ENCODE measurements at places on chromosomes 3 and 15.

GRCh38 chr15:84606653-84607120 is 5.9 kb downstream of the ZSCAN2 start:
- DNase-seq = no peak

DNA sequence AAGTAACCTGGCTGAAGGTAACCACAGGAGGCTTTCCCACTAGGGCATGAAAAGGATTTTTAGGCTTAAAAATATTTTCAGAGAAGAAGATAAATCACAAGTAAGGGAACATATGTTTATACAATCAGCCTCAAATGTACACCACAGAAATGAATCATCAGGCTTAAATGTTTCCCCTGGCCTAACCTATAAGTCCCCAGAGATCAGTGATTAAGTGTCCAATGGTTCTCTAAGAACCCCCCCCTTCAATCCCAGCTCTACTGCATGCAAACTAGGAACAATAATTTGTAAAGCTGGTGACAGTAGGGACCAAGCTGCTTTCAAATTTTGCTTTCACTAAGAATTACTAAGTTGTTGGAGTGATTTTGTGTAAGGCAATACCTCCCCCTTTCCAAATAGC is 431.6 kb upstream of the LMCD1 start:
- peak; percentile 30 for DNase-seq

GRCh38 chr3:98323425-98323824 is 30.2 kb upstream of the OR5K4 start:
- no peak for DNase-seq

DNA sequence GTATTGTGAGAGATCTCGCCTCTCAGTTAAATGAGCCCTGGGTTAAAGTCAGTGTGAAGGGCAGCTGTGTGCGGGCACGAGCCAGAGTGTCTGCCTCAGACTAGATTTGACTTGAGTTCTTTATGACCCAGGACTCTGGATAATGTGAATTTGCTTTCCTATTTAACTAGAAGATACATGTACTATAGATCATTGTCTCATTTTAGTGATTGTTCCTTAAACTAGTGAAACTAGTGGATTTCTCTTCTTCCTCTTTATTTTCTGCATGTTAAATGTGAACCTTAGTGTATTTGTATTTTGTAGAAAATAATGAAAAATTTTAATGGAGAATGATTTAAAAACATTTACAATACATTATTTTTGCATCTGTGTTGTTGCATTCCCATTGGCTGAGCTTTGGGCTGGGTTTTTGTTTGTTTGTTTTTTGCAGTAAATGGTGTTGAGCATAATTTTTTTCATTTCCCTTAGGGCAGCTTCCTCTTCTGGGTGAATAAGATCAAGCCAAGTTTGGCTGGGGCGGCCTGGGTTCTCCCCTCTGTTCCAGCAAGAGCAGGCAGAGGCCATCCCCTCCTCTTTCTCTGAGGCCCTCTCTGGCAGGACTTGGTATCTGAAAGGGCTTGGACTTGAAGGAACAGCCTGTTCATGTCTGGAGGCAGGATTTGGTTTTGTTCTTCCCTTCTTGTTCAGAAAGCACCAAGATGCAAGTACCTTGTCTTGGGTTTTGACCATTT is 15.0 kb downstream of the GCSAM start:
- DNase-seq = no peak

DNA sequence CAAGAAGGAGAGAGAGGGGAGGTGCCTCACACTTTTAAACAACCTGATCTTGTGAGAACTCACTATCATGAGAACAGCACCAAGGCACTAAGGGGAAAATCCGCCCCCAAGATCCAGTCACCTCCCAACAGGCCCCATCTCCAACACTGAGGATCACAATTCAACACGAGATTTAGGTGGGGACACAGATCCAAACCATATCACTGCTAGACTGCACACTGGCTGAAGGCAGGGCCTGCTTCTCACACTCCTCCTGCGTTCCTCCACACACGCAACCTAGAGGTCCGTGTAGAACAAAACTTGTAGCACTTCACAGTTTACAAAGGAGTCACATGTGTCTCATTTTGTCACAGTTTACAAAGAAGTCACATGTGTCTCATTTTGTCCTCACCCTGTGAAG is 97.8 kb downstream of the DAPK2 start:
- DNase-seq = no peak

DNA sequence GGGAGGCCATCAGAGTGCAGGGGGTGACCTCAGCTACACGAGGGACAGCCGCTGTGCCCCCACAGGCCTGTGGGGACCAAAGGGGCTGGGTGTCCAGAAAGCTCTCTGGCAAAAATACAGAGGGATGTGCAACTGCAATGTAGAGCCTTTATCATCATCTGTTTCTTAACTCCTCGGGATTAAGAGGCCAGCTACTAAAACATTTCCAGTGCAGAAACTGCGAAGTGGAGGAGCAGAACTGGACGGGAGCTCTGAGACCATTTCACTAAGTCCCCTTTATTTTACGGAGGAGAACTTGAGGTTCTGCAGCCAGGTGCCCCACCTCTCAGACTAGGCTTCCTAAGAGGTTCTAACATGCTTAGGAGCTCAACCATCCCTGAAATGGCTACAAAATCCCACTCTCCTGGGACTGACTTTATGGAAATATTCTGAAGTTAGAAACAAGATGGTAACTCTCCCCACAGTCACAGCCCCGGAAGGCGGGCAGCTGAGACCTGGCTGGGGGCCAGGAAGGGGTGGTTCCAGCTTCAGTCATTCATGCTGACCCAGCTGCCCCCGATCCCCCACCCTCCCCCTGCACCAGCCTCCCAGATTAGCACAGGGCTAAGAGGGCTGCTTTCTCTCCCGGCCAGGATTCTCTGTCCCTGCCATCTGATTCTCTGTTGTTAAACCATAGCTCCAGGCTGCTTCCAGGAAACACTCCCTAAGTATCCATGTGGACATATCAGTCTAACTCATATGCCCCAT is 40.3 kb downstream of the UMPS start:
- DNase-seq = no peak

DNA sequence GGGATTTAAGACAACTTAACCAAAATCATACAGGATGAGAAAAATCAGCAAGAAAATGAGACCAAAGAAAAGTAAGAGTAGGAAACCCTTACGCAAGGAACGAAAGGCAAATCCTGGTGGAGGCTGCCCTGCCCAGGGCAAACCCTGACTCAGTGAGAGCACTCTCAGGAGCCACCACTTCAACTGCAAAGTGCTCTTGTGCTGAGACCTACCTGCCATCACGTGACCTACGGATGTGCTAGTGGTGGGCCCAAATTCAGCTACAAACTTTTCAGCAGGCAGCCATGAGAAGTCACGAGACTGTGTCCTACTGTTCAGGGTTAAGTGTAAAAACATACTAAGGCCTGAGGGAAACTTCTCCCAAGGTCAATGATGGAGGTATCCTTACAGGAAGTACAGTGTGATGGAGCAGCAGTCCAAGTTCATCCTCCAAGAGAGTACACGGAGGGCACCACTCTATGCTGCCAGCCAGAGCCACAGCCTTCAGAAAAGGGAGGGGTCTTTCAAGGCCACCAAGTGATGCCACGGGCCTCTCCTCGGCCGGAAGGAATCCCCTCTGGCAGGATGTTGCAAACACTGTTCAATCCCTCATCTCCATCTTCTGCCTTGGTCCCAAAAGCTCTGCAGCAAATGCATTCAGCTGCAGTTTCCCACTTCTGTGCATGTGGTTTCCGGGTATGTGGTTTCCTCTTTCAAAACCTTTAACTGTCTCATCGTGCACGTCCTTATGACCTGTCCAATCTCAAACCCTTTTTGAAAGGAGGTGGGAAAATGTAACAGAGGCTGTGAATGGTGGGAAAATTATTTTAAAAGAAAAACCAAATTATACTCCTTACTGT is 9.5 kb downstream of the CHSY1 start:
- no peak for DNase-seq

DNA sequence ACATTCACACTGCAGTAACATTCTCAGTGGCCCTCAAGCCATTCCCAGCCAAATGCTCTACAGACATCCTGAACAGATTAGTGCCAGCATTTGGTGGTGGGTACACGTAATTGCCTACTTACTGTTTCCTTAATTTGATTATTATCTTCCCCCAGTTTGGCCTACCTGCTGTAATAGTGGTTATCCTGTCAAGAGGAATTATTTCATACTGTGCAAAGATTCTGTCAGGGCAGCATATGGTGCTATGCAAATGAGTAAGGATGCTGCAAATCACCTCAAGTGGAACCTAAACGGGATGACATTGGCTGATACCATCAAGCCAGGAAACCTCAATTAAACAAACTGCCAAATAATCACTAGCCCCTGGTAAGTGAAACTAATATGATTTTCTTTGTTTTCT is 88.7 kb downstream of the SEMA6D start:
- no peak for DNase-seq

DNA sequence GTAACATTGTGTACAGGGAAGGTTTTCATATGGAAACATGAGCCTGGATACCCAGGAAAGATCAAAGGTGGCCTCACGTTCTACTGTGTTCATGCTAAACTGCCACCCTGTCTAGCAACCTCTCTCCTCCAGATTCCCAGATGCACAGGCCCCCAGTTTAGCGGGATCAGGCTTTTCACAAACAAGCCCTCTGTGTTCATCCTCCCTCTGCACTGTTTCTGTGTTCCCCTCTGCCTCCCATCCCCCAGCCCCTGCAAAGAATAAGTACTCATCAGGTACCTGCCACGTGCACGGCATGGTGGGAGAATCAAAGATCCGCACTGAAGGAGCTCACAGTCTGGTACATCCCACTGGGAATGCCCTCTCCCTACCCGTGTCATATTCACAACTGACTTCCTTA is 46.1 kb downstream of the TMEM266 start:
- no peak for DNase-seq

DNA sequence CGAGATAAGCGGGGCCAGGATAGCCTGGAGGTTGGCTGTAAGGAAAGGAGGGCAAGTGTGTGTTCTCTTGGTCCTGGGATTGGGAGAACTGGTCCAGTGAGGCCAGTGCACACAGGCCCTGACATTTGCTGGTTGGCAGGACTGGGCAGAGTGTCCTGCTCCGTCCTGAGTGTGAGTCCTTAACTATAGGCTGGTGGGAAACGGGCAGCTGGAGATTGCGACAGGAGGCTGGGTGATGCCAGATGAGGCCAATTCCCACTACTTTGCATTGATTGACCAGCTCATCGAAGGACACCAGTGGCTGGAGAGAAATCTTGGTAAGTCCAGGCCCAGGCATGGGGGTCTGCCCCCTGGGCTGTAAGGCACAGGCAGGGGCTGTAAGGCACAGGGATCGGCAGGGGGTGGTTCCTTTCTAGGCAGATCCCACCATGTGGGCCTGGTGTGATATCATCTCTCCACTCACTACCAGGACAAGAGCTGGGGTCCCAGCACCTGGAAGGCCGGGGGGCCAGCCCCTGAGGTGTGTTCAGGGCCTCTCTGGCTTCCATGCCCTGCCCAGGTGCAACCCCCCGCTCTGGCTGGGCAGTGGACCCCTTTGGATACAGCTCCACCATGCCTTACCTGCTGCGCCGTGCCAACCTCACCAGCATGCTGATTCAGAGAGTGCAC is 3.2 kb downstream of the MAN2A2 start:
- DNase-seq = no peak

- no peak for DNase-seq
Measured at GRCh38 chr15:55695432-55695831, 47.5 kb downstream of the PRTG start.

DNA sequence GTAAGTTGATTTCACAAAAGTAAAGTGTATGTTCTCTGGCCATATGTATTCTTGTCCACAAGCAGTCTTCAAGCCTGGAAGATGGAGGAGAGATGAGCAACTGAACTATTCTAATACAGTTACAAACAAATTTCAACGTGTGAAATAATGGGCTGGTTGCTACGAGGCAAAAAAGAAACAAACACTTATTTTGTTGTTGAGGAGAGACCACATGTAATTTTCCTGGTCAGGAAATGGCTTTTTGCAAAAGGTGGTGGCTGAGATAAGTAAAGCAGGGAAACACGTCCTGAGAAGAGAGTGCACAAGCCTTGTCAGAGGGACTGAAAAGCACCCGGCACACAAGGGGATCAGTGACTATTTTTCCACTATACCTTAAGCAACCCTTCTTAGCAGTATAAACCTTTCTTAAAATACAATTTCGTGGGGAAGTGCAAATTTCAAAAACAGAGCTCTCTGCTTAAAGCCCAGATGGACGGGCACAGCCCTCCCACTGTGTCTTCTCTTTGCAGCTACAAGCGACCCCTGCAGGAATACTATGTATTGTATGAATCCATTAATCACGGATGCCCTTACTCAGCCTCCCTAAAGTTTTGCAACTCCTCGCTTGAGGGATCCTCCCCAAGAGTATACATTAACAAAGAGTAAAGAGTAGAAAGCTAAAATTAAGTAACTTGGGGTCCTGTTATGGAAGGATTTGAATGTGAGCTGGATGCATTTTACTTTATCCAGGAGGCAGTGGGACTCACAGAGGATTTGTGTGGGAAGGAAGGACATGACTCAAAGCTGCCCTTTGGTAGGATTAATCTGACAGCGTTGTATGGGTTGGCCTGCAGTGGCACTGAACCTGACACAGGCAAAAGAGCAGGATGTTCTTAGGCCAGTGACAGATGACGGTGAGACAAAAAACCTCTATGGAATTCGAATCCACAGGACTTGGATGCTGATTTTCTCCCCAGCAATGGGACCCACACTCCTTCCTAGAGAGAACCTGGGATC is 253.7 kb downstream of the IL5RA start:
- no peak for DNase-seq

GRCh38 chr15:39365873-39366272 is 215.0 kb upstream of the THBS1 start:
- DNase-seq = no peak

- no peak for DNase-seq
Measured at GRCh38 chr3:34947834-34948233, 691.5 kb upstream of the ARPP21 start.

DNA sequence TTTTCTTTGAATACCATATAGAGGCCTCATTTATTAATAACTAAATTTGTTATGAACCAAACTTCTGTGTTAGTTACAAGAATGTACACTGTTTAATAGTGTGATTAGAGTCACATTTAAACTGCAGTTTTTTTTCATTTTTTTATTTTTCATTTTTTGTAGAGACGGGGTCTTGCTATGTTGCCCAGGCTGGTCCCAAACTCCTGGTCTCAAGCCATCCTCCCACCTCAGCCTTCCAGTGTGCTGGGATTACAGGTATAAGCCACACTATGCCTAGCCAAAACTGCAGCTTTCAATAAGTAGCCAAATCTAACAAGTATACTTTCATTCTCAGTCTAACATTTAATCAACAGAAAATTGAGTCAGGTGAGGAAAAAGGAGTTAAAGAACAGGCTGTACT is 10.2 kb upstream of the ATP11B start:
- DNase-seq = no peak

DNA sequence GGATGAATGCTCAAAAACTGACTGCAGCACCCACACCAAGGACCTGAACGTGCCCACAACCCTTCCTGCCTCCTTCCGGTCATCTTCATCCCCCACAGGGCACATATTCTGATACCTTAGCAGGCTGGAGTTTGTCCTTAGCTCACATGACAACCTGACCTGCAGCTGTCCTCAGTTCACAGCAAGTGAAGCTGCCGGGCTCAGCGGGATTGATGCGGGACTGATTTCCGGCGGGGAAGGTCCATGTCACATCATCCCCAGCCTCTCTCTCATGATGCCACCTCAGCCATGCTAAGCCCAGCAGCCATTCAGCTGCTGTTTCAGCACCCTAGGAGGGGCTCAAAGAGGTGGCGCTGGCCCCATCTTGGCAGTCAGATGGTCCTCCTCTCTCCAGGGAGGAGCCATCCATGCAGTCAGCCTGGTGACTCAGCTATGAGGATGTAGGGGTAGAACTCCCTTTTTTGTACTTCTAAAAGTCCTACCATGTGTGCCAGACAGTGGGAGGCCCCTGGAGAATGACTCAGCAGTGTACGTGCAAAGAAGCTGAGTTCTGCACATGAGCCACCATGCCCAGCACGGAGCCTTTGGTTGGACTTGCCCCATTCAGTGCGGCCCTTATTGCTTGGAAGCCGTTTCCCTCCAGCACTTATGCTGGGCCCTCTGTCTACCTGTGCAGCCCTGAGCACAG is 9.5 kb downstream of the CA12 start:
- no peak for DNase-seq
